ENCODE measurements at places on chromosomes 2 and 18. TPM values are rescaled to one million over a fixed set of nuclear protein-coding genes. Genes with fewer than 3 reads are reported as not detected.

- peaks cover 20% of the 10 kb centered on the region for H3K4me1 ChIP-seq
- H3K36me3 ChIP-seq = peaks cover 19% of the 10 kb centered on the region
- no peak overlapping the region for H3K27ac ChIP-seq
- no peaks in the 10 kb centered on the region for H3K27me3 ChIP-seq
Observed at GRCh38 chr18:61865466-61866175, 27.2 kb downstream of the RNF152 start.

- no peaks in the 10 kb centered on the region for H3K36me3 ChIP-seq
- no peak overlapping the region for H3K4me3 ChIP-seq
- no peaks in the 10 kb centered on the region for H3K4me1 ChIP-seq
- DNase-seq = no peak
- H3K27ac ChIP-seq = no peak overlapping the region
Observed at GRCh38 chr2:164302786-164303185, 318.5 kb downstream of the GRB14 start.

- peaks cover 42% of the 10 kb centered on the region for H3K27me3 ChIP-seq
- no peak overlapping the region for H3K27ac ChIP-seq
- H3K4me1 ChIP-seq = no peaks in the 10 kb centered on the region
- no peak overlapping the region for H3K4me3 ChIP-seq
Observed at GRCh38 chr2:121038431-121038830, 246.6 kb downstream of the TFCP2L1 start.

Gene SFXN5
- 8.2 TPM for total RNA-seq

Gene MLPH
- not detected for total RNA-seq

Data from SJSA1 (cell line).